ENCODE measurements at places on chromosomes 3 and 15.
A peak's percentile ranks its signal among the peaks of the same experiment; 100 is the strongest.

- DNase-seq, result no peak
These were observed 10.5 kb downstream of the PTH1R start for GRCh38 chr3:46887980-46888494.

- DNase-seq, result peak; percentile 3
These were observed 48.8 kb downstream of the EPHA6 start for GRCh38 chr3:96863129-96863740.

DNA sequence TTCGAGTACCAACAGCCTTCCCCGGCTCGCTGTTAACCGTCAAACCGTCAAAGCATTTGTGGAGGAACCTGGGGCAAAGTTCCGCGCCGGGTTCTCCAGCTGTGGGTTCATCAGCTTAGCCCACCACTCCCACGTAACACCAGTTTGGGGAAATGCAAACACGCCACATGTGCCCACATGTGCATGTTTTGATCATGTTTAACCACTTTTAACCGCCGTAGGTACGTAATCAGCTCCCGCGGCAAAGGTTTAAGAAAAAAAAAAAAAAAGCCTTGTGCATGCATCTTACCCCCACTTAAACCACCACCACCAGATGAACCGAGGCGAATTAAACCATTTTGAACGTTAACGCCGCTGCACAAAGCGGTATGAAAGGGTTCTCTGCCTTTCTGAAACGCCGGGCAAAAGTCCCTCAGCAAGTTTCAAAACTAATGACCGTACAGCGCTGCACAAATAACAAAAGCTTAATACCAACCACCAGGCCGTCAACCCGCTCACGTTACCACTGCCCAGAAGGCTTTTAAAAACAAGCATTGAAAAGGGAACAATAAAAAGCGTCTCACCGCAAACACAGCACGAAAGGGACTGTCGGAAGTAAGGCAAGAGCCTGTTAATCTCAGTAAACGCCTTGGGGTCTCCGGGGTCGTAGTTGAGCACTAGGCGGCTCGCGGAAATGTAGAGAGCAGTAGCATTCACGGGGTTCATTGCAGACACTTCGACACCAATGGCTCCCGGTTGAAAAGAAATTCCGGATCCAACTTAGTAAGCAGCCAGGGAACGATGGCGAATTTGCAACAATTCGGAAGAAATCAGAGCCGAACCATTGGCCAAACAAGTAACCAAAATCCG, 1.5 kb downstream of the MSL2 start:
- DNase-seq, result no peak

DNA sequence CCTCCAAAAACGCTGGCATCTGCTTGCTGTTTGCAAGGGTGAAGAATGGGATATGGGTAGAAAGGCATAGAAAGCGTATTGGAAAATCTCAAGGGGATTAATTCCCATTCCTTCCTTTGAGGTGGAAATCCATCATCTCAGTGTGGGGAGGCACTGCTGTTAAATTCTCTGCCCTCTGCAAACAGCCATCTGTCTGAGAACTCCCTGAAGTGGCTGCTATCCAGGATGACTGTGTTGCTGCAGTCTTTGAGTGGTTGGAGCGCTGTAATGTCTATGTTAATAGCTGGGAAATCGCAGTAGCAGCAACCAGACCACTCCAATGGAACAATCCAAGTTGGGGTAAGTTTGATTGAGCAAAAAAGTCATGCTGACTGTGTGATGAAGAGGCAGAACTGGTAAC, 625.9 kb downstream of the NLGN1 start:
- no peak for DNase-seq

DNA sequence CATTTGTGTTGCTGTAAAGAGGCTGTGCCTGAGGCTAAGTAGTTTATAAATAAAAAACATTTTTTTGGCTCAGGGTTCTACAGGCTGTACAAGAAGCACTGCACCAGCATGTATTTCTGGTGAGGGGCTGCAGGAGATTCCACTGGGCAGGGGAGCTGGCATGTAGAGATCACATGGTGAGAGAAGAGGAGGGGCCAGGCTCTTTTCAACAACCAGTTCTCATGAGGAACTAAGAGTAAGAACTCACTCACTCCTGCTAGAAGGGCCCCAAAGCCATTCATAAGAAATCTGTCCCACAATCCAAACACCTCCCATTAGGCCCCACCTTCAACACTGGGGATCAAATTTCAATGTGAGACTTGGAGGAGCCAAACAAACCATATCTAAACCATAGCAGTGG, 214.9 kb upstream of the LMCD1 start:
- DNase-seq, result no peak

GRCh38 chr15:78914027-78914764, 30.6 kb downstream of the CTSH start:
- peak; percentile 12 for DNase-seq

- DNase-seq, result no peak
These were observed 710.6 kb downstream of the EDEM1 start for GRCh38 chr3:5898106-5898505.

DNA sequence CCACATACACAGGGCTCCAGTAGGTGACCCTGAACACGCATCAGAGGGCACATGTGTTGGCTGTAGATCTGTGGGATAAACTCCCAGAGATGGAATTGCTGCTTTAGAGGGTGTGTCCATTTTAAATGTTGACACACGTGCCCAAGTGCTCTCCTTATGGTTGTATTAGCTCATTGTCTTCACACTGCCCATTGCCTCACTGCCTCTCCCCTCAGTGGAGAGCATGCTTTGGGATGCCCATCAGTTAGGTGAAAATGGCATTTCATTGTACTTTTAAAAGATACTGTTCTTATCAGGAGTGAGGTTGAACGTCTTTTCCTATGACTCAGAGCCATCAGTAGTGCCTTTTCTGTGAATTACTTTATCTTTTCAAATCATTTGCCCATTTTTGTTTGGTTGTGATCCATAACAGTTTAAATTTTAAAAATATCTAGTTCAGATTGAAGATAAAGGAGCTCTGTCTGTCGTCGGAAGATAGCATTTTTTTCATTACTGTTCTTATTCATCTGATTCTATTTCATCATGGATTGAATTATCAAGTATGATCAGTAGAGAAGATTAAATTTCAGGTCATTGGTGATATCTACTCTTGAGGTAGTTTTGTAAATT, 120.7 kb downstream of the CHDH start:
- DNase-seq, result no peak

DNA sequence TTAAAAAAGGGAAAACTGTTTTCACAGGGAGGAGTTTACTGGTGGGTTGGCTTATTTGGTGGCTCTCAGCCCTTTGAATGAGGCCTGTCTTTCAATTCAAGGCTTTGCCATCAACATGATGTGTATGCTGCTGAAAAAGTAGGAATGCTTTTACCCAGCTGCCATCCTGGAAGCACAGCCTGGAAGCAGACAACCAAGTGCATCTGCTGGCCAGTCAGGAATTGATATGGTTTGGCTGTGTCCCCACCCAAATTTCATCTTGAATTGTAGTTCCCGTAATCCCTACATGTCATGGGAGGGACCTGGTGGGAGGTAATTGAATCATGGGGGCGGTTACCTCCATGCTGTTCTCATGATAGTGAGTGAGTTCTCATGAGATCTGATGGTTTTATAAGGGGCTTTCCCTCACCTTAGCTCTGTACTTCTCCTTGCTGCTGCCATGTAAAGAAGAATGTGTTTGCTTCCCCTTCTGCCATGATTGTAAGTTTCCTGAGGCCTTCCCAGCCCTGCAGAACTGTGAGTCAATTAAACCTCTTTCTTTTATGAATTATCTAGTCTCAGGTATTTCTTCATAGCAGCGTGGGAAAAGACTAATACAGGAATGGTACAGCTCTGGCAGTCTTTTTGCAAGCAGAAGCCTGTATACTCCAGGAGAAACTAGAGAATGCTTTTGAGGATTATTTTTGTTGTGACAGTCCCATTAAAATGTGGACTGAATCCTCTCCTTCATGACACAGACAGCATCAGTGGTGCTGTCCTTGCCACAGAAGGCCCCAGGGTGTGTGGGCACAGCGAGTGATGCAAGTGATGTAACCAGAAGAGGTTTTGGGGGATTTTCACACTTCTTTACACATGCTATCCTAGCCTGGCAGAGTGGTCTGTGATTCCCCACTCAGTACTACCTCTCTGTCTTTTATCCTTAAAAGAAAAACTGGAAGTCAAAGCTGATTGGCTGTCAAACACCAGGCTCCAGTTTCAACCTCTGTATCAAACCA, 20.0 kb downstream of the PLCL2 start:
- no peak for DNase-seq

GRCh38 chr3:172958565-172958964, 182.5 kb downstream of the SPATA16 start:
- DNase-seq, result no peak

- no peak for DNase-seq
These were observed 112.6 kb downstream of the UACA start for GRCh38 chr15:70650567-70651302.

DNA sequence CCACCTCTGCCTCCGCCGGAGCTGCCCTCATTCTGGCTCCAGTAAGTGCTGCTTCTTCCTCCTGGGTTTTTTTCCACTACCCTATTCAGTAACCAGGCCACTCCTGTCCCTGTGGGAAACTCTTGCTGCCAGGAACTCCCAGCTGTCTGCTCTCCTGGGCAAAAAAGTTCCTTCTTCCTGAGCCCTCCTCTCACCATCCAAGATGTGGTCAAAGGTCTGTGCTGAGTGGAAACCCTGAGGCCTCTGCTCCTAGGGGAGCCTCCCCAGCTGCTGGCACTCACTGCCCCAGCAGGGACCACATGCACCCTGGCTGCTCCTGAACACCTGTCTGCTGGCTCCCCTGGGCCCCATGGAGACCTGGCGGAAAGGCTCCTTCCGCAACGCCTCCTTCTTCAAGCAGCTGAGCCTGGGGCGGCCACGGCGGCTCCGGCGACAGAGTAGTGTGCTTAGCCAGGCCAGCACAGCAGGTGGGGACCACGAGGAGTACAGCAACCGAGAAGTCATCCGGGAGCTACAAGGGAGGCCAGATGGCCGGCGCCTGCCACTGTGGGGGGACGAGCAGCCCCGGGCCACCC, 454 bp downstream of the C15orf62 start:
- peak; percentile 48 for DNase-seq

- peak; percentile 73 for DNase-seq
These were observed 43.9 kb upstream of the RYK start for GRCh38 chr3:134294302-134295280.

GRCh38 chr3:63933459-63933858, 21.3 kb upstream of the SCAANT1 start:
- DNase-seq, result peak; percentile 34

DNA sequence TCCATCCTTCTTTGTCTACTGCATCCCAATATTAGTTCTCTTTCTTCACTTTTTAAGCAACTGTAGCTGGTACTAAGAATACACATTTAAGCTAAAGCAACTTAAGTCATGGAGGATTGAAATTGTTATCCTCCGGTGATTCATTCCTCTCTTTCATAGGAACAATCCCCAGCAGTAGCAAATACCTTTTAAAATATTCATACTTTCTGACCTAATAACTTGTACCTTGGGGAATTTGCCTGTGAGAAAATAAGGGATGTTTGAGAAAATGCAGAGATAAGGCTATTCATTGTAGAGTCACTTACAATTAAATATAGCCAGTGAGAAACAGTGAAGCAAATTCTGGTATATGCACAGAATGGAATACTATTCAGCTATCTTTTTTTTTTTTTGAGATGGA, 66.0 kb downstream of the VPS13C start:
- no peak for DNase-seq

- no peak for DNase-seq
These were observed 1.7 kb downstream of the GLYCTK start for GRCh38 chr3:52289338-52289746.

- DNase-seq, result no peak
These were observed 556 bp downstream of the PEX5L start for GRCh38 chr3:180036092-180036670.
